M059J (cell line): ENCODE measurements at places on chromosomes 7 and 10. TPM values are rescaled to one million over a fixed set of nuclear protein-coding genes. Genes with fewer than 3 reads are reported as not detected.
A peak's percentile ranks its signal among the peaks of the same experiment; 100 is the strongest.

GRCh38 chr10:59885430-59886134 lies 20.8 kb downstream of the CCDC6 start:
- no peak for DNase-seq

- DNase-seq = peak; percentile 20
Measured at GRCh38 chr10:100969187-100970075, at the start of gene SEMA4G. SEMA4G (plus strand) TSS chr10:100969504; CDS start chr10:100972913, 3,409 bp downstream.

- no peak for DNase-seq
Measured at GRCh38 chr10:11933577-11934223, 108.9 kb downstream of the UPF2 start.

- DNase-seq = peak; percentile 94
Measured at GRCh38 chr7:29622335-29623265, 59.0 kb downstream of the PRR15 start.

GRCh38 chr7:1466524-1467271 lies 7.4 kb upstream of the MICALL2 start:
- peak; percentile 71 for DNase-seq

DNA sequence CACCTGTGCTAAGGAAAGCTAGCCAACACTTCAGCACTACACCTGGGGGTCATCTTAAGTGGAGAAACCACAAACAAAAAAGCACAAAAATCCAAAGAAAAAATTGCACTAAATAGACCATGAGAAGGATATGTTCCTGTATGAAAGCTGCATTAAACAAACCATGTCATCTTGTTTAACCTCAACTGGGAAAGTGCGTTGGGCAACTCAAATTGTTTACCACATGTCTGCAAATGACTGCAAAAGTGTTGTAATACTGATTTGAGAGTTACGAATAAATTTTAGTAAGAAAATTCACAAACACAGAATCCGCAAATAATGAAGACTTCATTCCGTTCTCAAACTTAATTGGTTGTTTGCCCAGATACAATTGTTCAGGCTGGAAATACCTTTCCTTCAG lies 111.9 kb upstream of the EGFR start:
- DNase-seq = no peak

- no peak for DNase-seq
Measured at GRCh38 chr7:150340875-150341262, 560 bp downstream of the RARRES2 start.

- DNase-seq = no peak
Measured at GRCh38 chr10:129259128-129259815, 207.8 kb upstream of the MGMT start.

GRCh38 chr10:114957122-114957521 lies 19.1 kb downstream of the TRUB1 start:
- DNase-seq = no peak

GRCh38 chr10:32341596-32341995 lies 5.4 kb downstream of the EPC1 start:
- DNase-seq = no peak

- DNase-seq = peak; percentile 63
Measured at GRCh38 chr10:44306762-44307161, 78.1 kb downstream of the CXCL12 start.

DNA sequence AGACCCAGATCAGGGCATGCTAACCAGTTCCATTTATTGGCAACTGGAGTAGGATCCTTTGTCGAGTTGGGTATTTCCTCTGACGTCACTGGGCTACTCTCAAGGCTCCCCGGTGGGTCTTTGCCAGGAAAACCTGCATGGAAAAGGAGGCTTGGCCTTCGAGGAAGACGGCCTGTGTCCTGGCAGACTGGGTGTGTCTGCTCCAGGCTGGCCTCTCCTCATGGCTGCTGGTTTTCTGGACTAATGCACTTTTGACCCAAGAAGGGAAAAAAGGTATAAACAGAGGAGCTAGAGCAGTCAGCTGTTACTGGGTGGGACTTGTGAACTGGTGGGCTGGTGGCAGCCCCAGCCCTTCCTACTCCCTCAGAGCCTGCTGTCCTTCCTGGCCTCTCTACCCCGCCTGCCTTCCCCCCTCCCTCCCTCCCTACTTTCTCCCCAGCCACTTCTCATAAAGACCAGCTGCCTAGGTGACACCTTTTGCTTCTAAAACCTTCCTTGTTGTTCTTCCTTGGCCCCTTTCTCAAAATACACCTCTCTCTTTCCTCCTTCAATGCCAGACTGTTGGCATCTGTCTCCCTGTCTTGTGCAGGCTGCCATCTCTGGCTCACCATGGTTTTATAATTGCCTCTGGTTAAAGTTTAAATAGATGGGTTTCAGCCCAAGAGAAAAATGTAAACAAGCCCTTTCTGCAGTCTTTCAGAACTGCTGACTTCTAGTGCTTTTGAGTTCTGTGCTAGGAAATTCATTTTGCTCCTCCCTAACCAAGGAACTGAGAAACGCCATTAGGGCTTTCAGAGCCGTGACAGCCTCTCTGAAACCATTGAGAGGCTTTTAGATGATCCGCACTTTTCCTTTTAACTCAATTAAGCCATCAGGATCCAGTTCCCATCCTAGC lies 101.8 kb upstream of the MKLN1 start:
- peak; percentile 80 for DNase-seq

- DNase-seq = no peak
Measured at GRCh38 chr10:74137992-74138391, 12.6 kb downstream of the AP3M1 start.

DNA sequence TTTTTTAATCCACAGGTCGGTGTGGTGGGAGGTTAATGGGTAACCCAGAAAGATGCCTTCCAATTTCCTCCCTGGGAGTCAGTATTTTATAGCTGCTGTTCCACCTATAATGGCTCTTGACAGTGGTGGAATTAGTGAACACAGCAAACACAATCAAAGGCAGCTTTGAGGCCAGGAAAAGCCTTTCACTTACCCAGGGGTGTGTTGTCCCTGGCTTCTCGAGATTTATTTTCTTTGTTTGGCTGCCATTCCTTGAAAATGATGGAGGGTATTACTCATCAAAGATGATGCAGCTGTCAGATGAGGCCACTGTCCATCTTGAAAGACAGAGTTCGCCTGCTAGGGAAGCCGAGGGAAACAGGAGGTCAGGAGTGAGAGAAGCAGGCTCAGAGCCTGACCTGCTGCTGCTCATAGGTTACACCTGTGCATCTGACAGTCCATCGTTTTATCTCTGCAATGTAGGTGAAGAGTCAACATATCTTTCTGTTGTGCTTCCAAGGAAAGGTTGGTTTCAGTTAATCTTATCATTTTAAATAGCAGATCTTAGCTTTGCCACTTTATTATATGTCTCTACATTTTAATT lies 221.6 kb downstream of the XPNPEP1 start:
- DNase-seq = no peak

- DNase-seq = no peak
Measured at GRCh38 chr10:77398986-77399755, 238.4 kb downstream of the KCNMA1 start.

DNA sequence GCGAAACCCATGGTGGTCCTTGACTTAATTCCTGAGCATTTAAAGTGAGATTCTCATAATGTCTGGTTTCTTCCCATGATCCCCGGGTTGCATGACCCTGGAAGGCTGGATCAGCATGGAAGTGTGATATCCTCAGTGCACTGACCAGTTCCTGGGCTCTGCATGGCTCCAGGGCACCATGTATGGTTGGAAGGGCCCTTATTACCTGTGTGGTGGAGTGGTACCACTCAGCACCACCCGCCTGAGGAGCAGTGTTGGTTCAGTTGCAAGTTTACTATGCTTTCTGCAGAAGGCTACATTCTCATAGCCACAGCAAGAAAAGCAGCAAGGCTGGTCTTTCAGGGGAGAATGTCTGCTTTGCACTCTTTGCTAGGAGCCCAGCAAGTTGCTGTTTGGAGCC lies 325.7 kb upstream of the MKI67 start:
- no peak for DNase-seq

DNA sequence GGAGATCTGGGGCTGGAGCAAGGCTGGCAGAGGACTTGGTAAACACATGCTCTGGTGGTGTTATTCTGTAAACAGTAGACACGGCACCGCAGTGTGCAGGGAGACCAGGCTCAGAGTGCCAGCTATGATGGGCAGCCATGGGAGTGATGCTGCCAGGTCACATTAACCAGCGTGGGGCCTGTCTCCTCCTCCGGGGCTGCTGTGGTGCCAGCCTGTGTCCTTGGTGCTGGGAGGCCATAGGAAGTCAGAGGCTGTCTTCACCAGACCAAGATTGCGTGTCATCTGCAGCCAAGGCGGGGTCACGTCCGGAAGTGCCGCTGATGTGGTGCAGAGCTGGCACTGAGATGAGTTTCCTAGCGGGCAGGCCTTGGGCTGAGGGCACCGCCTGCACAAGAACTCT lies 236.0 kb downstream of the GLRX3 start:
- no peak for DNase-seq

DNA sequence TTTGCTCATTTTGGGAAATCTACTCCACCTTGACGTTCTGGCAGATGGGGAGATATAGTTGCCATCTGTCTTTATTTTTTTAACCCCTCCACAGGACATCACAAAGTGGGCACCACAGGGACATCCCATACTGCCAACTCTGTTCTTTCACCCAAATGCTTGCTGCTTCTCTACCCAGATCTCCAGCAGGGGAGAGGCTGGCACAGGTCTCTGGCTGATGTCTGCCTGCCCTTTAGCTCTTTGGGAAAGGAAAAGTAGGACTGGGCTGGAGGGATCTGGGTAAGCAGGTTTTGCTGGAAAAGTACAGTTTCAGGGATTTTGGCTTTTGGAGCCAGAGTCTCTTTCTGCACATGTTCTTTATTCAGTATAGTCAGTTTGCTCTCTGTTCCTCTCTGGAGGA lies 156.7 kb downstream of the ANLN start:
- DNase-seq = no peak

- peak; percentile 92 for DNase-seq
Measured at GRCh38 chr7:65269150-65269856, 104.4 kb upstream of the ZNF92 start.

DNA sequence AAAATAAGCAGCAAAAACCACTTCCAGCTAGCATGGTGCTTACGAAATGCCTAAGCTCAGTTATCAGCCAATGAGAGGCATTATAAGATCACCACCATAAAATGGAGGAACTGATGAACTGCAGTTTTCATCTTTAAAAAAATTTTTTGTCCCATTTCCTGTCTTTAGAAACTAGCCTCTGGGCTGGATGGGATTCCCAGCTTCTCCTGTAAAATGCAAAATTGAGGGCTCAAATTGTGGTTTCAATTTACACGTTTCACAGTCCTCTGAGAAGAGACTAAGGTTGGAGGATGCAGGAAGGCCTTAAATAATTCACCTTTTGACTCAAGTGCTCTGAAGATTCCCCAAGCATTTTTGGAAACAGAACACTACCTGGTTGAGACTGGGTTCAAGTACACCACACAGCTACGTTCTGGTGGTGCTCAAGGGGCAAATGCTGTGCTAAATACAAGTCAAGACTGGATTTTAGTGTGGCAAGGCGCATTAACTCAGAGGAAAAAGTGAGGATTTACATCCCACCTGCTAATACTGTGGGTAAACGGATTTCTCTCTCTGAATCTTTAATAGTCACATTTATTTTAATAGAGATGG lies 951 bp downstream of the ZNF25 start:
- peak; percentile 4 for DNase-seq

DNA sequence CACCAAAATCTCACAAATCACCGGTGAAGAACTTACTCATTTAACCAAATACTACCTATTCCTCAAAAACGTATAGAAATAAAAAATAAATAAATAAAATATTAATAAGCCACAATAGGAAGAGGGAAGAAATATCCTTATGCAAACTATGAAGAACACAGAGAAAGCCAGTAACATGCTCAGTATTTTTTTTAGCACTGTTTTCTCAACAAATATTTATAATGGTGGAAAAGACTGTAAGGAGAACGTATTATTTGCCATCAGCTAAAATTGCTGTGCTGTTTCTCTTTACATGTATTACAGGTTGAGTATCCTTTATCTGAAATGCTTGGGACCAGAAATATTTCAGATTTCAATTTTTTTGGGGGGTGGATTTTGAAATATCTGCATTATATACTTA lies 21.0 kb downstream of the KIAA1217 start:
- no peak for DNase-seq

GRCh38 chr7:64640504-64640903 lies 25.4 kb upstream of the ZNF107 start:
- no peak for DNase-seq

- DNase-seq = no peak
Measured at GRCh38 chr10:34480345-34480744, 334.8 kb downstream of the PARD3 start.

The AEBP1 gene
- total RNA-seq = 0.44 TPM in 1 of 2 replicates, not detected in the other

The ADCYAP1R1 gene
- total RNA-seq = not detected in 2 replicates

The ZNF425 gene
- total RNA-seq = 1.1 and 3.1 TPM in 2 replicates

The GNGT1 gene
- total RNA-seq = not detected in 2 replicates

The IKZF1 gene
- not detected in 2 replicates for total RNA-seq

The MMP21 gene
- 0.05 TPM in 1 of 2 replicates, not detected in the other for total RNA-seq

The SUN3 gene
- 0.59 TPM in 1 of 2 replicates, not detected in the other for total RNA-seq

The TTYH3 gene
- 18.9 and 38.9 TPM in 2 replicates for total RNA-seq

The PLXDC2 gene
- 2.8 and 3.3 TPM in 2 replicates for total RNA-seq

The TAC1 gene
- not detected in 2 replicates for total RNA-seq

The TMUB1 gene
- total RNA-seq = 73.4 and 80.3 TPM in 2 replicates

The NSMCE4A gene
- 52.8 and 70.7 TPM in 2 replicates for total RNA-seq

The CCL24 gene
- total RNA-seq = not detected in 2 replicates

The CYP2C8 gene
- total RNA-seq = not detected in 2 replicates

The TMEM270 gene
- 0.17 and 0.32 TPM in 2 replicates for total RNA-seq
